EL (cell line): ENCODE measurements at places on chromosomes 1 and 21.

DNA sequence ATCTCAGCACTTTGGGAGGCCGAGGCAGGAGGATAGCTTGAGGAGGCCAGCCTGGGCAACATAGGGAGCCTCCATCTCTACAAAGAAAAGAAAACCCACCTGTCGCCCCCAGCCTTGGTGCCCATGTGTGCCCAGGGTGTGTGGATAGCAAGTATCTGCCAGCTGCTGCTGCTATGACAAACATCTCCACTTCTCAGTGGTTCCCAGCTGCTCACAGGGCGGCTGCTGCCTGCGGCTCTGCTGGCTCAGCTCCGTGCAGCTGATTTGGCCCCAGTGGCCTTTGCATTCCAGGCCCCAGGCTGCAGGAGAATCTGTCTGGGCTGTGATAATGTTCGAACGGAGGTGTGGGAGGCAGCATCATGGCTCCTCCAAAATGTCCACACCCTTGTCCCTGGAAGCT is 10.6 kb upstream of the TTC34 start:
- no peak for DNase-seq

DNA sequence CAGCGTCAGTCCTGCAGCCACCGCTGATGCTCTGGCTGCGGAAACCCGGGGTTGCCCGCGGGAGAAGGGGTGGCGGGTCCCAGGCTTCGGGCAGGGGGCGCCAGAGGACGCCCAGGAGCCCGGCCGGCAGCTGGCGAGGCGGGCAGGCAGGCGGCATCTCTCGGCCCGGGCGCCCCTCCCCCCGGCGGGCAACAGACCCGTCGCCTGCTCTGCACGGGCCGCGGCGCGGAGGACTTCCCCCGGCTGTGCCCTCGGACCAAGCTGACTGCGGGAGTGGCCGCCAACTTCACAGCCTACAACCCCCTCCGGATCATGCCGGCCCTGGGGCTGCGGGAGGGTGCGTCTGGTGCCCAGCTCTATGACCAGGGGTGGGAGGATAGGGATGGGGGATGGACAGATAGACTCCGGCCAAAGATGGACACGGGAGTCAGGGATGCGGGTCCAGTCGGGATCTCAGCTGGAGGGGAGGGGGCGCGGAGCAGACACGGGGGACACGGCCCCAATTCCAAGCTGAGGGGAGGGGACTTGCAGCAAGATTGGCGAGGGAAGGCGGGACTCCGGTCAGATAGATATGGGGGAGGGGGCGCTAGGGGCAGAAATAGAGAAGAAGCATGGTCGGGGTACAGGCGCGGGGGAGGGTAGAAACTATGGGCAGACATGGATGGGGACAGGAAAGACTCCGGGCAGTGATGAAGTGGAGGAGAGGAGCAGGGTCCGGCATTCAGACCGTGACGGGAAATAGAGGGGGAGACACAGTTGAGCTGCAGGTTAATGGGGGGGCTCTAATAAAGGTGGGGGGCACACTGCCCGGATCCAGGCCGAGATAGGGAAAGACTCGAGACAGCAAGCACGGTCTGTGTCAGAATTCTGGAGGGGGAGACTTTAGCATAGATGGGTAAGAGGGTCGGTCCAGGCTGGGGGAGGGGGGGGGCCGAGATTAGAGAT is 1.1 kb downstream of the ADGRB2 start:
- peak; percentile 73 for DNase-seq

DNA sequence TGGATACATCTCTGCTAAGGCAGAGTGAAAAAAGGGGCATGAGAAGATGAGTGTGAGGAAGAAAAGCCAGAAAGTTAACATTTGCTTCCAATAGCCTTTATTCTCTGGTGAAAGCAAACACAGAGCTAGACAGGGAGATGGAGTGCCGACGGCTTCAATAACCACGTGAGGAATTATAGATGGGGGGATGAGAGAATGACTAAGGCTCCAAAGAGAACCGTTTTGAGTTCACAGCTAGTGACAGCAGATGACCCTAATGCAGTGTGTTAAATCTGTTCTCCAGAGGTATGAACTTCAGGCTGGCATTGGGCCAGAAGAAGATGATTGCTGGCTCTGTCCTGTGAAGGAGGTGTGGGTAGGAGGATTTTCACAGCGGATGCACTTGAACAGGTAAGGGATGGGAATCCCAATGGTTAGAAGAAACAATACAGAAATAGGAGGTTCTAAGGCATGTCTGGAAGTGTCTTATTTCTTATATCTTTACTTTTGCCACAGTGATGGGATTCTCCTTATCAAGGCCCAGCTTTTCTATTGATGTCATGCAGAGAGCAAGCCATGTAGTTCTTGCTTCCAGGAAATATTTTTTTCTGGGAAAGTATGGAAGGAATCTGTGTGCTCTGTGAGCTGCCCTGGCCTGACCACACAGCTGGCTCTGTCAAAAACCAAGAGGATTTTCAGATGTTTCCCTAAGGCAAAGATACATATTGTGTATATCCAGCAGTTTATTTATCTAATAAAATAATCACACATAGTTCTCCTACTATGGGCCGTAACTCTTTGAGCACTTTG is 573.8 kb downstream of the LTN1 start:
- peak; percentile 61 for DNase-seq

- no peak for DNase-seq
Observed at GRCh38 chr1:93728480-93729131, 47.0 kb upstream of the BCAR3 start.

DNA sequence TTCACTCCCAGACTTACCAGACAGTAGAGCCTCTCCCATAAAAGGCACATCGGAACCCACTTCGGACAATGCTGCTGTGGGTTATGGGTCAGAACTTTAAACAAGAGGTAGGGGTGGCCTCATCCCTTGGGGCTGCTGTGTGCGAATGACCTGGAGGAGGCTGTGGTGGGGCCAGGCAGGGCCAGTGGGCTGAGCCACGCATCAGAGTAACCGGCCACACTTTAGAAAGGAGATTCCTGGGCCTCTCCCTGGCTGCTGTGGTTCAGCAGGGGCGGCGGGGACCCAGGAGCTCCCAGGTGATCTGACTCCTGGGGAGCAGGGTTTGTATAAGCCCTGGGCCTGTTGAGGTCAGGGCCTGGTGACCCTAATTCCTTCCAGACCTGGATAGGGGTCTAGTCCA is 110.2 kb upstream of the C1orf174 start:
- DNase-seq: no peak

DNA sequence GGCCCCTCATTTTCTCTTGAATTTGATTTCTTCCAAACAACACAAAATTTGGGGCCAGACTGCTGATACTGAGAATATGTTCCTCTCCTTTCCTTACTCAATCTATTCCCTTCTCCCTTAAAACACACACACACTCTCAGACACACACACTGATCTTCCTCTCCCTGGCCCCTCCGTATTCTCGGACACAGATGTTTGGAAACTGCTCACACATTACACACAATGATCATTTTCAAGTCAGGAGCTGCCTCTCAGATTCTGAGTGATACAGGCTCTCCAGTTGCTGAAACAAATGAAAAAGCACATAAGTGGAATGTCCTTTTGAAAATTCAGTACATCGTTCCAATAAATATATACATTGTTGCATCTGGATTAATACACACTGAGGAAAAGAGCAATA is 161.3 kb downstream of the CLEC20A start:
- no peak for DNase-seq

DNA sequence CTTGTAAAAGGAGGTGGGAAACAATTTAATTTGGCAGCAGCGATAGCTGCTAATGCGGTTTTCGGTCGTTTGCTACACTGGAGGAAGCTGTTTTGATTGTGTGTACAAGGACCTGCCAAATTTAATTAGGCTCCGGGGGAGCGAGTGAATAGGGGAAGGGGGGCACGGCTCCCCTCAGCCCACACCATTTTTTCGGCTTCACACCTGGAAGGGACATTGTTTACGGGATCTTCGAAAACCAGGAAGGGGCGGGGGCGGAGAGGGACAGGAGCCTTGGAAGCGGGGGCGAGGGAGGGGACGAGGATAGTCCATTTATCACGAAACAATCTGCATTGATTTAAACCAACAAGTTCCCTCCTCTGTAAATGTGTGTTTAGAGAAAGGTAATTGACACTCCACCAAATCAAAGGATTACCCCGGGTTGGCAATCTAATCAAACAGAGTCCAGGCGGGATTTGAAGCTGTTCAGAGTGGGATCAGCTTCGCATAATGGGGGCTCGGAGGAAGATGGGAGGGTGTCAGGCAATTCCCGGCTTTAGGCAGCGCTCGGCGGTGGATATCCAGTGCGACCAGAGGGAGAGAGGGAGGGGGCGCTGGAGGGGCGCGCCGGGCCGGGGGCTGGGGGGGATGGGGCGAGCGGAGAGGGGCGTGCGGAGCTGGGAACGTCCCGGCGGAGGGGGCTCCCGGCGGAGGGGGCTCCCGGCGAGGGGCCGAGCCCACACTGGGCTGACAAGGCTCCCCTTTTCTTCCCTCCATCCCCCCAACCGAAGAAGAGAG is 9.8 kb downstream of the PAX7 start:
- DNase-seq: no peak

DNA sequence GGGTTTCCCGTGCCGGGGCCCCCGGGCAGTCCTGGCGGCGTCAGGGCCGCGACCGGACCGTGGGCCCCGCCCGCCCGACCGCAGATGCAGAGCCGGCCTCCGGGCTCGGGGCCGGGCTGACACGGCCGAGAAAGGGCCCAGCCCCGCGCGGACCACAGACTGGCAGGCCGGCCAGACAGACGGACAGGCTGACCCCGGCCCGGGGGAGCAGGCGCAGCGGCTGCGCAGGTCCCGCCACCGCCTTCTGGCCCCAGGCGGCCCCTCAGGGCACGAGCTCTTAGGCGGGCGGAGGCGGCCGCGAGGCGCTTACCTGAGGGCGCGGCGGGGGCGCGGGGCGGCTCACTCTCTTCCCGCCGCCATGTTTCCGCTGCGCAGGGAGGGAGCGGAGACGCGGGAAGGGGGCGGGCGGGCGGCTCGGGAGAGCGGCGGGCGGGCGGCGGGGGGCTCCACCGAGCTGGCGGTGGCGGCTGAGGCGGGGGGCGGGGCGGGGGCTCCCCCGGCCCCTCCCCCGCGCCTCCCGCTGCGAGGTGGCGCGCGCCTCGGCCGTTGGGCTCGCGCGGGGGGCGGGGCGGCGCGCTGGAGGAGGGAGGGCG is at the start of gene SCMH1:
SCMH1 (minus strand) TSS at position 558 of the 593 bp plus-strand sequence. CDS start 56,173 bp downstream, outside the sequence.
- DNase-seq: peak; percentile 54

DNA sequence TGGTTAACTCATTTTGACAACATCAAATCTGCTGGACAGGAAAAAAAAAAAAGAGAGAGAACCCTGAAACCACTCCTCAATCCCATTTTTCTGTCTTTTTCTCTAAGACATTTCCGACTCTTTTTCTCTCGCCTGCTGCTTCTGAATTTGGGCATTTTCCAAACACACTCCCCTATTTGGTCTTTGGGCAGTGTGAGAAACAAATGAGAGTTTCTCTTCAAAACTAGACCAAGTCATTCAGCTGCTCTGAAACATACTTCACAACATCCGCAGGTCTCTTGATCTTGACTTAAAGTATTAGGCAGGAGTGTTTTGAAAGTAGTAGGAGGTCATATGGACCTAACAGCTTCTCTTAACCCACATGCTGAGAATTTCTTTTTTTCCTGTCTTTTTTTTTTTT is 364.8 kb upstream of the ESRRG start:
- DNase-seq: no peak

DNA sequence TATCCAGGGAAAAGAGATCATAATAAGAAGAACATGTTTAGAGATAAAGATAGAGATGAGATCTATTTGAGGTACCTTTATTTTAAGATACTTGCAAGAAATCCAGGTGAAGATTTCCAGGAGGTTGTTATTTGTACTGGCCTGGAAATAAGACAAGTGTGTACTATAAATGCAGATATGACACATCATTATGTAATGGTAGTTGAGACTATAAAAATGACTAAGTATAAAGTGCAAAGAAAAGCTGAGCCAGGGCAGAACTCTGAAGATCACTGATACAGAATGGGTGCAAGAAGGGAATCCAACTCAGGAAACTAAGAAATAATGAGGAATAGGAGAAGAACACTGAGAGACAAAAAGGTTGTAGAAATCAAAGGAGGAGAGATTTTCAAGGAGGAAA is 378.2 kb upstream of the PBX1 start:
- no peak for DNase-seq

DNA sequence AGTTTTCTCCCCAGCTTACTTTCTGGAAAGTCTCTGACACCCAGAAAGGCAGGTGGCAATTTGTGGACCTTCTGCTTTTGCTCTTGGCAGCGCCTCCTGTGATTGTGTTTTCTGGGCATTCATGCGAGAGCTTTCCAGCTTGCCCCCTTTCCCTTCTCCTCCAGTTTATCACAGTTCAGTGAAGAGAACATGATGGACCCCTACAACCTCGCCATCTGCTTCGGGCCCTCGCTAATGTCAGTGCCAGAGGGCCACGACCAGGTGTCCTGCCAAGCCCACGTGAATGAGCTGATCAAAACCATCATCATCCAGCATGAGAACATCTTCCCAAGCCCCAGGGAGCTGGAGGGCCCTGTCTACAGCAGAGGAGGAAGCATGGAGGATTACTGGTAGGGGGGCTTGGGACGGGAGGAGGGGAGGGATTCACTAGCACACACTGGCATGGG is 24.3 kb upstream of the IKBKE start:
- no peak for DNase-seq

- DNase-seq: peak; percentile 70
Observed at GRCh38 chr1:43530483-43531106, at the start of gene PTPRF. Gene PTPRF, plus strand, starts transcription at chr1:43530883. Its CDS starts 14,193 bp downstream, at chr1:43545076.

DNA sequence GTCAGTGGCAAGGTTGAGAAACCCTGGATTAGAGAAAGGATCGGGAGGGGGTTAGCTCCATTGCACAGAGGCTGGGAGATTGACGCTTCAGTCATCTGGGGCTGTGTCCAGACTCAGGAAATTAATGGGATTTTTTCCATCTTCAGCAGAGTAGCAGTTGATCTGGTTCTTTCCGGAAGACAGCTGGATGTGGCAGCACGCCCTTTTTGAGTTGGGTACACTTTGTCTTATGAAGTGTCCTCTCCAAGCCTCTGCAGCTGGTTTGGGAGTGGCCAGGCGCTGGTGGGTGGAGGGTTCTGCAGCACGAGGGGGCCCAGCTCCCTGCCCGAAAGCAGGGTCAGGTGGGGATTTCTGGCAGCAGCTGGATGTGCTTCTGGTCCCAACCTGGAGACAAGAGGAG is 95.1 kb downstream of the TAS1R2 start:
- DNase-seq: no peak

GRCh38 chr1:238115852-238116251 is 225.1 kb upstream of the ZP4 start:
- DNase-seq: no peak

GRCh38 chr21:15651172-15651571 is 78.6 kb upstream of the USP25 start:
- DNase-seq: no peak

DNA sequence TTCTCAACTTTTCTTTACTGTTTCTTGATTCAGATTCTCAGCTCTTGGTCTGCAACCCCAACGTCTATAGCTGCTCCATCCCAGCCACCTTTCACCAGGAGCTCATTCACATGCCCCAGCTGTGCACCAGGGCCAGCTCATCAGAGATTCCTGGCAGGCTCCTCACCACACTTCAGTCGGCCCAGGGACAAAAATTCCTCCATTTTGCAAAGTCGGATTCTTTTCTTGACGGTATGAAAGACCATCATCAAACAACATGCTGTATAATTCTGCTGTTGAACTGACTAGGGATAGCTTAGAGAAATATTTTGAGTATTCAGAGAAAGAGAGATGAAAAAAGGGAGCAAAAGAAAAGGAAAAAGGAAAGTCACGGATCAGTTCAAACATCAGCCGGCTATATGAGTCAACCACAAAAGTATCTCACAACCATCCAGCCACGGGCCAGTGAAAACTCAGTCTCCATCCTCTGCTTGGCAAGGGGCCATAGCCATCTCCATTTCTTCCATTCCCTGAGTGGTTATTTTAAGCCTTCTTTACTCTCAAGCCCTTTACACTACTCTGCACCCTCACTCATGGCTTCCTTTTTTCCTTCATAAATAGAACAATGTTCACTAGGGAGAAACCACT is 14.1 kb downstream of the DNASE2B start:
- peak; percentile 72 for DNase-seq
